Suppressor macrophage treated with lipopolysaccharide for 1 hour (primary cell): ENCODE measurements at places on chromosomes 2 and 18.

GRCh38 chr18:78448106-78448505, 531.5 kb upstream of the SALL3 start:
- DNase-seq, result no peak

DNA sequence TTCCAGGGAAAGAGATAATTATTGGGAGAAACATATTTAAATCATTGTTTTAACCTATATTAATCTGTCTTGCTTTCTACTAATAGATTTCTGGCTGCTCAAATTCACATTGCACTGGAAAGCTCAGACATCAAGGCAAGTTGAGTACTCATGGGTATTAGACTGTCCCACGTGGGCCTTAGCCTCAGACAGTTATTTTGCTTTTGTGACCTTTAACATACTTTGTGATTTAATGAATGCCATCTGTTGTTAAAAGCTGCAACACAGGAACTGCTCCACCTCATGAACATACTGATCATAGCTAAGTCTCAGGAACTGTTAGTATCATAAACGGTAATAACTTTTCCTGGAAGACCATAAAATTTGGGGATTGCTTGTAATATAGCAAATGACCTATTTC, 2.7 kb upstream of the LCT start:
- no peak for DNase-seq

- DNase-seq, result no peak
Measured at GRCh38 chr2:28377984-28378678, 14.5 kb upstream of the FOSL2 start.

DNA sequence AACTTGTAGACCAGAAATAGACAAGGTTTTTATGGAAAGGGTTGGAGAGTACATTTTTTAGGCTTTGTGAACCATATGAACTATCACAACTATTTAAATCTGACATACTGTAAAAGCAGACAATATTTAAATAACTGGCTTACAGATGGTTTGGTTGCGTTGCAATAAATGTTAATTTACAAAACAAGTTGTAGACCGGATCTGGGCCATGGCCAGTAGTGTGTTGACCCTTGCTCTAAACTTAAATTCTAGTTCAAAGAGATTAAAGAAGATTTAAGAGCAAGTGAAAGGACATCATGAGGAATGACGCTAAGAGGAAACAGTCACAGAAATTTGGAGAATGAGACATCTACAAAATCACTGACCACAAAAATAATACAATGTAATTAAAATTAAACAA, 652.7 kb downstream of the DCDC2C start:
- no peak for DNase-seq
